ENCODE measurements at places on chromosomes 7 and 10. TPM values are rescaled to one million over a fixed set of nuclear protein-coding genes. Genes with fewer than 3 reads are reported as not detected.

Gene AEBP1
- total RNA-seq: 4.8 TPM

DNA sequence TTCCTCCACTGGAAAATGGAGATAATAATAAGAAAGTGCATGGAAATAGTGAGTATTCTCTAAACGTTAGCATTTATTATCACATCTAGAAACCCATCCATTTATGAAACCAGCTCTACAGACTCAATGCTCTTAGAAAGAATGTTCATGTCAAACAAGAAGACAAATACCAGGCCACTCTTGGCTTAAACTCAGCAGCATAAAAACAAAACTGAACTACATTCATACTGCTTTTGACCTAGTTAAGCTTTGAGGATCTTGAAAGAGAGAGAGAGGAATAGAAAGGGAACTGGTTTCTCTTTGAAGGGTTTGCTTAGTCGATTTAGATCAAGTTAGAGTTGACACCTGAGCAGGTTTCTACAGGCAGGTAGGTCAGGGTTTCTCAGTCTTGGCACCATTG, 332.9 kb upstream of the PRKCQ start:
- no peaks in the 10 kb centered on the region for H3K36me3 ChIP-seq
- H3K4me1 ChIP-seq: no peaks in the 10 kb centered on the region
- H3K4me3 ChIP-seq: no peak overlapping the region
- H3K27me3 ChIP-seq: no peaks in the 10 kb centered on the region
- no peak overlapping the region for H3K27ac ChIP-seq
- DNase-seq: no peak

- peaks cover 63% of the 10 kb centered on the region for H3K36me3 ChIP-seq
- H3K27me3 ChIP-seq: no peaks in the 10 kb centered on the region
These were observed 7.2 kb downstream of the DBNL start for GRCh38 chr7:44051611-44052220.

Gene TUBAL3
- not detected for total RNA-seq

Gene FAM25G
- not detected for total RNA-seq

Gene PON3
- not detected for total RNA-seq

DNA sequence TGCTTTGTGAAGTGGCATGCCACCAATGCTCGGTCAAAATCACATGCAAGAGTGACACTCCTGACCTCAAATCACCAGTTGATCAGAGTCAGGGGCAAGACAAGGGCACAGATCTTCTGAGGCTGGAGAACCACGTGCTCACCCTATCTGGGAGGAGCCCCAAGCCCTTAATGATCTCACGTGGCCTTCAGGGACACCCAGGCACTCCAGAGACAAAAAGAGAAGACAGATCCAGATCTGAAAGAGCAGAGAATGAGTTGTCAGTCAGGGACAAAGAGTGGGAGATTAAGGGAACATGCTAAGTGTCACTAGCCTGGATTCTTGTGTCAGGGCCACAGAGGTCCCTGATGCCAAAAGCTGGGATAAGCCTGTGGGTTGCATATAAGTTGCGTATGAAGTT, 134.3 kb downstream of the PLXNA4 start:
- H3K27ac ChIP-seq: peak overlapping the region; percentile 37
- H3K4me3 ChIP-seq: no peak overlapping the region
- H3K4me1 ChIP-seq: peaks cover 94% of the 10 kb centered on the region
- DNase-seq: no peak
- peaks cover 3% of the 10 kb centered on the region for H3K27me3 ChIP-seq

GRCh38 chr10:109696981-109697775, 226.1 kb downstream of the XPNPEP1 start:
- H3K36me3 ChIP-seq: no peaks in the 10 kb centered on the region
- DNase-seq: no peak
- no peaks in the 10 kb centered on the region for H3K27me3 ChIP-seq
- H3K27ac ChIP-seq: no peak overlapping the region
- no peaks in the 10 kb centered on the region for H3K4me1 ChIP-seq

- peak; percentile 18 for DNase-seq
- peak overlapping the region; percentile 79 for H3K4me3 ChIP-seq
- peaks cover 20% of the 10 kb centered on the region for H3K4me1 ChIP-seq
- peaks cover 6% of the 10 kb centered on the region for H3K36me3 ChIP-seq
- H3K27me3 ChIP-seq: peaks cover 62% of the 10 kb centered on the region
These were observed 863 bp downstream of the ST8SIA6 start for GRCh38 chr10:17453373-17454091.

Gene INPP5A
- total RNA-seq: 9.9 TPM

Gene LZTS2
- total RNA-seq: 17.5 TPM

DNA sequence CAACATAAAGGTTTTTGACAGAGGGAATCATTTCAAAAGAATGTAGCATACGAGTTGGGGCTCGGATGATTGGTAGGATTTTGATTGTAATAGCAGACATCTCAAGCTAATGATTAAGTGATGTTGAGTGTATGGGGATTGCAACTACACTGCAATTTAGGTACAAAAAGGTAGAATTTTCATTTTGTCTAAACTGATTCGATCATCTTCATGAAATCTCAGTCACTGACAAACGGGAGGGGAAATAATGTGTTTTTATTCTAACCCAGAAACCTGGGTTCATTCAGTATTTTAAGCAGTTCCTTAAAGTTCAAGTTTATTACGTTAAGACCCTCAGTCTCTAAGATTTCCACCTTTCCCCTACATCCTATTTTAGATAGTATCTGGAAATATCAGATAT, 3.9 kb upstream of the PHYHIPL start:
- H3K36me3 ChIP-seq: peaks cover 2% of the 10 kb centered on the region
- DNase-seq: no peak
- no peak overlapping the region for H3K27ac ChIP-seq
- H3K27me3 ChIP-seq: peaks cover 13% of the 10 kb centered on the region

- H3K4me3 ChIP-seq: no peak overlapping the region
- H3K27me3 ChIP-seq: no peaks in the 10 kb centered on the region
- DNase-seq: no peak
- H3K36me3 ChIP-seq: no peaks in the 10 kb centered on the region
- no peak overlapping the region for H3K27ac ChIP-seq
These were observed 412.7 kb upstream of the ANKRD30A start for GRCh38 chr10:36712695-36713094.

GRCh38 chr7:50416527-50417182, 33.5 kb downstream of the FIGNL1 start:
- peak overlapping the region; percentile 60 for H3K4me3 ChIP-seq
- peak overlapping the region; percentile 76 for H3K27ac ChIP-seq
- H3K4me1 ChIP-seq: peaks cover 35% of the 10 kb centered on the region
- H3K36me3 ChIP-seq: no peaks in the 10 kb centered on the region
- DNase-seq: no peak

GRCh38 chr7:137977173-137977572, 24.7 kb downstream of the CREB3L2 start:
- DNase-seq: no peak
- peaks cover 4% of the 10 kb centered on the region for H3K36me3 ChIP-seq
- peaks cover 3% of the 10 kb centered on the region for H3K4me1 ChIP-seq
- H3K4me3 ChIP-seq: no peak overlapping the region
- no peak overlapping the region for H3K27ac ChIP-seq

DNA sequence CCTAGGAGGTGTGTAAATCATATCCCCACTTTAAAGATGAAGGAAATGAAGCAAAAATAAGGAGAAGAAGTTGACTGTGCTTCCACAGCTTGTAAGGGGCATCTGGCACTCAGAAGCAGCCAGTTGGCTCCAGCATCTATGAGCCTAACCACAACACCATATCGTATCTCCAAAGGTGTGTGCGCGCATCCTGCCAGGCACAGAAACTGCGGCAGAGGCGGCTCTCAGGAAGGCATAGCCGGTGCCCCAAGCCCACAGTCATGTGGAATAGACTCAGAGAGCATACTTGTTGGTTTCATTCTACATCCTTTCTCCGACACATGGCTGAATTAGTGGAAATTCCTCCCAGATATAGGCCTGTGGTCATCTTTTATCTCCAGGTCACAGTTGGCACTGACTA, 423.9 kb downstream of the CALN1 start:
- no peak for DNase-seq
- no peaks in the 10 kb centered on the region for H3K27me3 ChIP-seq
- no peak overlapping the region for H3K27ac ChIP-seq
- no peak overlapping the region for H3K4me3 ChIP-seq
- no peaks in the 10 kb centered on the region for H3K36me3 ChIP-seq

DNA sequence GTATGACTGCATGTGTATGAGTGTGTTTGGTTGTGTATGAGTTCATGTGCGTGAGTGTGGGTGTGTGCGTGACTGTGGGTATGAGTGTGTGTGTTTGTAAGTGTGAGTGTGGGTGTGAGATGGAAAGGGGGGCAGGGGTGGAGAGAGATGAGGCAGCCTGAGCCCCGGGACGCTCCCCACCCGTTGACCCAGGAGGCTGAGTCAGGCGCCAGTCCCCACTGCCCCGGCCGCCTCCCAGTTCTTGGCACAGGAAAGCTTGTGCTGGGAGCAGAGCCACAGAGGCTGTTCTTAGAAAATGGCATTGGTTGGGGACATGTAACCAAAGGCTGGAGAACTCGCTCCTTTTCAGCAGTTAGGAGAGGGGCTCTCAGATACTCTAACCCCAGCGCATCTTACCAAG, 27.8 kb upstream of the NUB1 start:
- H3K27me3 ChIP-seq: no peaks in the 10 kb centered on the region
- DNase-seq: no peak
- peaks cover 17% of the 10 kb centered on the region for H3K4me1 ChIP-seq
- no peak overlapping the region for H3K4me3 ChIP-seq
- no peak overlapping the region for H3K27ac ChIP-seq

DNA sequence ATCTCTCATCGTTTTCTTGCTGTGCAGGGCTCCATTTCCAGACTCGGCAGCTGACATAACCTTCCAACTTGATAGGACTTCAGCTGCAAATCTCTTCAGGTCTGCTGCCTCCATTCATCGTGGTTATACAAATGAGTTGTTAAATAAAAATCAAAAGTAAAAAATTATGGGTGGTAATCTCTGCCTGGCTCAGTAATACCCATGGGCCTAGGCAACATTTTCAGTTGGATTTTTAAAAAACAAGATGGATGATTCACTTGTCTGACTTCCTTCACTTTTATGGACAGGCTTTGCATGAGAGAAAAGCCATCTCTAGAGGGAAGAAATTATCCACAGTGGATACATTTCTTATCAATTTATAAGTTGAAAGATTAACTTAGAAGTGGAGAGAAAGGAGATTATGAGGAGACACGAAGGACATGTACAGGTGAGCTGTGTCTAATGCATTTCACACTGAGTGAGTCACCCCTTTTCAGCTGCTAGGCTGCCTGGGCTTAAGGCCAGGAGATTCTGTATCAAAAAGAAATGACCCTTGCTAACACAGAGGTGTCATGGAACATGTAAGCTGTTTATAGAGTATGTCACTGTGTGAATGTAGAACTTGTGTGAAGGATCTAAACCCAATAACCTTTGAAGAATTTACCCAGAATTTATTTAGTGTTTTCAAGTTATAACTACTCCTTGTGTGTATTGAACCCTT, 495.1 kb downstream of the AUTS2 start:
- no peak overlapping the region for H3K4me3 ChIP-seq
- no peaks in the 10 kb centered on the region for H3K4me1 ChIP-seq

Gene AGBL3
- 1.9 TPM for total RNA-seq

- H3K27me3 ChIP-seq: no peaks in the 10 kb centered on the region
- H3K4me1 ChIP-seq: no peaks in the 10 kb centered on the region
- H3K36me3 ChIP-seq: no peaks in the 10 kb centered on the region
- no peak for DNase-seq
- no peak overlapping the region for H3K4me3 ChIP-seq
These were observed 105.8 kb downstream of the BMPER start for GRCh38 chr7:34011017-34011695.
